Mesenchymal stem cell (in vitro differentiated cells and primary cell): ENCODE measurements at places on chromosomes 6 and 20.

DNA sequence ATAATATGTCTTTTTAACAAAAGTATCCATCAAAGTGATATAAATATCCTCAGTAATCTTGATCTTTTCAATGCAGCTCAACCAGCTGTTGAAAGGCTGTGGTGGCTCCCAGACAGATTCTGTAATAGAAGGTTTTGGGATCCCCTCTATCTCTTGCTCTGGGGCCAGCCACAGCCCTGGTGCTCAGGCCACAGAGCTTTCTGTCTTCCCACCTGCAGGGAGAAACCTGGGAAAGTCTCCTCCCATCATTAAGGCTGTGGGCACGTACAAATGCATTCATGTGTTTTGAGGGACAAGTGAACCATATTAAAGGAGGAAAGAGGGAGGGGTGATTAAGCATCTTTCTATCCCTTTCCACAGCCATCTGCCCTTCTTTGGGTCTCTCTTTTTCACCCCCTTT lies 183.1 kb downstream of the PRDM13 start:
- DNase-seq: no peak

DNA sequence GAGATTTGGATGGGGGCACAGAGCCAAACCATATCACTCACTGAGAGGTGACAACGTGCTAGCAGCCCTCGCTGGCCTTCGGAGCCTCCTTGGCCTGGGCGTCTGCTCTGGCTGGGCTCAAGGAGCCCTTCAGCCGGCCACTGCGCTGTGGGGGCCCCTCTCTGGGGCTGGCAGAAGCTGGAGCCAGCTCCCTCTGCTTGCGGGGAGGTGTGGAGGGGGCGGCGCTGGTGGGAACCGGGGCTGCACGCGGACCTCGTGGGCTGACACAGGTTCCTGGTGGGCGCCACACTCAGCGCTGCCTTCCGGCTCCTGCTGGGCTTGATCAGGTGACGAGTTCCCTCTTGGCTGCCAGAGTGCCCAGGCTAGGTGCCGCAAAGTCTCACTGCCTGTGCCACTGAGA lies 489.2 kb downstream of the PKHD1 start:
- DNase-seq: no peak

DNA sequence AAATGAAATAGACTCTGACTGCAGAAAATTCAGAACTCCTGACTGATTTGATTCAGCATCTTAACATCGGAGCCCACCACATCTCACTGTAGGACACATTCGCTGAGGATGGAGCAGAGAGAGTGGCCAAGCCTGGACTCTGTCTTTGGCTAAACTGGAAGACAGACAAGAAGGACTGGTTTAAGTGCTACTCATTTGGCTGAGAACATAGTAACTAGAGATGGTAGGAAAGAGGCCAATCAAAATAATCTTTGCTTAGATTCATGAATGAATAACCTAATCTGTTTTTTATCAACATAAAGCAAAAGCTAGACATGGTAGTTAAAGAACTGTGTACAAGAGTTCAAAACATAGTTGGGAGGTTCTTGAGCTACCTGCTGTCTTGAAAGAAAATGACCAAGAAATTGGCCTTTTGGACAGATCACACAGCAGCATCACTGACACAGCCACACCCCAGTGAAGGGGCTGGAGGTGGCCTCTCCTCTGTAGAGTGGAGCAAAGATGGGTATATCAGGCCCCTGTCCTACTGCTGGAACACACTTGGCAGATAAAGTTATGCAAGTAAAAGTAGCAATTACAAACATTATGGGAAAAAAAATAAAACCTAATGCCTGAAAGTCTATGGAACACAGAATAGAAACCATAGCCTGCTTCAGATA lies 87.1 kb upstream of the NT5E start:
- no peak for DNase-seq

DNA sequence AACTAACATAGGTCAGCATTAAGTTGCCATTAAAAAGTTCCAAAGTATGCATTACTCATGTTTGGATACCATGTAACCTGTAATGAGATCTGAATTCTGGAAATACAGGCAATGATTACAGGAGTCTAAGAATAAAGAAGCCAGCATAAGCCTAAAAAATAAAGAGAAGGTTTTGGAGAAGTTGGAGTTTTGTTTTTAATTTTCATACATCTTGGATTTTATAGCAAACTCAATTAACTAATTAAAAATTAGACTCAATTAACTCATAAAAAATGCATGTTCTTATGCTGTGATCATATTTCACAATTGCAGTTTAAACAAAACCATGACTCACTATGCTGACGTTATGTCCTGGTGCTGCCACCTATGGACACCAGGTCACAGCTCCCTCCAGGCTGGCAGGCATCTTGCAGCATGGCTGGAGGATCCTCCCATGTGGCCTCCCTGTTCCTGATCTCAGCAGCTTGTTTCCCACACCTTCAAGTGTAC lies 648.8 kb upstream of the AGPAT4 start:
- DNase-seq: peak; percentile 94

GRCh38 chr6:170100046-170100445 lies 190.8 kb downstream of the DLL1 start:
- no peak for DNase-seq

GRCh38 chr20:18007534-18008292 lies 38.9 kb downstream of the MGME1 start:
- no peak for DNase-seq

DNA sequence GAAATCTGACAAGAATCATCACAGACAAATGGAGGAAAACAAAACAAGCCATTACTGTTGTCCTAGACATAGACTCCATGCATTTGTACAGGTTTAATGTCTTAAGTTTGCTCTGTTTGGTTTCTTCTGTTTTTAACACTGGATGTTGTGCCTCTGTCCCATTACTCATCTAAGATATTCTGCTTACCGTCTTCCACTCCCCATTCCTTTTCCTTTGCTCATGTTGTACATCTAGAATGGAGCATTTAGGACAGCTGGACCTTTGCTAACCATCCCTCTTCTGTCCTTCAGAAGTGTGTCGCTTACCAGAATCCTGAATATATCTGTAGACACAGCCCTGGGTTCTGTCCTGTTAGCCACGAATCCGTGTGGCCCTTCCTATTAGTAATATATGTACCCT lies 35.2 kb downstream of the RAB22A start:
- DNase-seq: no peak

DNA sequence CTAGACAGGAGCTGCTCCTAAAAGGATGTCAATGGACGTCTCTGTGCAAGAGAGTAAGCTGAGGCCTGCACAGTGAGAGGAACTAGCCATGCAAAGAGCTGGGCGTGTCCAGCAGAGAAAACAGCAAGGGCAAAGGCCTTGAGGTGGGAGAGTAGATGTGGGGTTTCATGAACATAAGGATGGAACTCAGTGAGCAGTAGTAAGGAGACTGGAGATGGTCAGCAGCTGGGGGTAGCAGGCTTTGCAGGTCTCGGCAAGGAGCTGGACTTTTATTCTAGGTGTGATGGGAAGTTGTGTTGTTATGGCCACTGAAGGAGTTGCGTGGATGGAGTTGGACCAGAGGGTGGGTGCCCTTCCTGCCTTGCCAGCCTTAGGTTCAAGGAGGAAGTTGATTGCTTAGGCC lies 90.7 kb upstream of the SIRPA start:
- no peak for DNase-seq

DNA sequence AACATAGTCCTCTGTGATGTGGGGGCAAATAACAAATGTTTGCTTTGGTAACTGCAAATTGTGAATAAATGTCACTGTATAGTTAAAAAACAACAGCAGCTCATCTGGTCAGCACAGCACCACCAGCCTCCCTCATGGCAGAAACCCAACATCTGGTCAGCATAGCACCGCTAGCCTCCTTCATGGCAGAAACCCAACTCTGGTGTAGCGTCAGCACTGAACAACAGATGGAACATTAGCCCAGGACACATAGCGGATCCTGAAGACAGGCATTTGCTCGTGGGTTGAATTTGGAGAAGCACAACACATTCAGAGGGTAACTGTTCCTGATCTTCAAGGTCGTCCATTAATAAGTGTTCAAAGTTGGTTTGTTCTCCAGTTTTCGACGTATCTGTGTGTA lies 265.9 kb downstream of the DLL1 start:
- DNase-seq: peak; percentile 23

GRCh38 chr6:132995009-132995408 lies 180.6 kb downstream of the RPS12 start:
- no peak for DNase-seq

DNA sequence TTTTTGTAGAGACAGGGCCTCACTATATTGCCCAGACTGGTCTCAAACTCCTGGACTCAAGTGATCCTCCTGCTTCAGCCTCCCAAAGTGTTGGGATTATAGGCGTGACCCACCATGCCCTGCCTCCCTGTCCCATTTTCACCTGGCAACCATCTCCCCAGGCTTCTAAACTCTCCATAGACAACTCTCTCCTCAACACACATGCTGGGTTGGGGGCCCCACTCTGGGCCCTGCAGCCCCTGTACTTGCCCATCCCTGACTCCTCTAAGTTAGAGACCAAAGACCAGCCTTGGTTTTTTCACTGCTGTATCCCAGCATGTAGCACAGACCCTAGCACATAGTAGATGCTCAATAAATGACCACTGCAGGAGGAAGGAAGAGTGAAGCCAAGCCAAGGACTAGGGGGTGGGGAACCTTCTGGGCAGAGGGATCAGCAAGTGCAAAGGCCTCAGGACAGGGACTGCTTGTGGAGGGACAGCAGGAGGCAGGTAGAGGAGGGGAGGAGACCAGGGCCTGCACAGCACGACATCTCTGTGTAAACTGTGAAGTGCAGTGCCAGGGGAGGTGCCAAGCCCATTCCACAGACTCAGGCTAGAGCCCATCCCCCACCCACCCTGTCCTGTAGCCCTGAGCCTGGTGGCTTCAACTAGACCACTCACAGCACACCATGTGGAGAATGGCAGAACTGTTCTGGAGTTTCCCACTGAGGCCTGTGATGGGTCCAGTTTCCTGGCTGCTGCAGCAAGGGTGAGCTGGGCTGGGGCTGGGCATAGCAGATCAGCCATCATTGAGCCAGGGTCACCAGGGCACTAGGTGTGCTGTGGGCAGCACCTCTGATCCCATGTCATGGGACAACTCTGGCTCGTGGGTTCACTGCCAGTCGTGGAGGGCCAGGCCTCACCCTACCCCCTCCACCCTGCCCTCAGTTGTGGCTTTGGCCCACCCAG lies 3.4 kb upstream of the SRC start:
- DNase-seq: peak; percentile 49

DNA sequence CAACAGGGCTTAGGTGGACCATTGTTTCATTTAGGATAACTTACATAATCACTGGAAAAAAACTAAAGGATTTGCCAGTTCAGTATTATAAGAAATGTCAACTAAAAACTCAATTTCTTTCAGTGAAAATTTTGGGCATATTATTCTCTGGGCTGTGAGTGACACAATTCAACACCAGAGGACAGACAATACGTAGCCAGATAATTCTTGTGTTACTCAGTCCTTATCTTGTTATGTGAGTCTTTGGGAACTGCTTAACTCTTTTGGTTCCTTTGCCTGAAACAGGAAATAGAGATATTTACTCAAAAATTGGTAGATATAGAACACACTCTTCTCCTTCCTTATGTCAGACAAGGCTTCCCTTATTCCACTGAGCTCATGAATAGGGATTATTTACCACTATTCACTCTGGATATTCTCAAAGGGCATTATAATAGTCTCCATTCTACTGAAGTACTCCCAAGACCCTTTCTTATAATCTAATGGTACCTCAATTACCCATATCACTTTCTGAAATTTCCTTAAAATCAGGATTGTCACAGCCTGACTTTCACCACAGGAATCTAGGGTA lies 4.9 kb upstream of the BEND6 start:
- no peak for DNase-seq

DNA sequence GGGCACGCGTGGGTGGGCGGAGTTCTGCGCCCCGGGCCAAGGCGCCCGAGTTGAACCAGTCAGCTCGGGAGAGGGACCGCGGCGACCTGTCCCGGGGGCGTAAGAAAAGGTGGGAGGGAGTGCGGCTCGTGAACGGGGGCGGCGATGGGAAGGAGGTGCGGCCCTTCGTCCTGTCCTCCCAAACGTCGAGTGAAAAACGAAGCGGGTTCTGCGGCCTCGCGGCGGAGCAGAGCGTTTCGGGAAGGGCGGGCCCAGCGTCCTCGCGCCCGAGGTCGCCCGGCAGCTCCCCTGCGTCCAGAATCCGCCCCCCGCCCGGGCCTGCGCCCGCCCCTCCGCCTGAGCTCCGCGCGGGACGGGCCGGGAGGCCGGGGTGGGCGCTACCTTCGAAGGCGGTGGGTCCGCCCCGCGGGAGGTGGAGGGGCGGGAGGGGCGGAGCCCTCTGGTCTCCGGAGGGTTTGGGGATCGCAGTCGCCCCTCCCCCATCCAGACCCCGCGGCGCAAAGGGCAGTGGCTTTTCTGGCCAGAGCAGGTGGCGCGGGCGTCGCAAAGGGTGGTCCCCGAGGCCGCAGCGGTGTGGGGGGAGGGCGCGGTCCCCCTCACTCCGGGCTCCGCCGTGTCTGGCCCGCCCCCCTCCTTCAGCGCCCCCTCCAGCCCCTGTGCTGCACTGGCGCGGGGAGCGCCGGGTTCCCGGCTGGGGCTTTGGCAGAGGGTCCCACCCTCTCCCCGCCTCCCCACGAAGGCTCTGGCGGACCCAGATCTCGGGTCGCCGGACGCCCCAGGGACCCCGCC lies 838 bp downstream of the STMN3 start:
- no peak for DNase-seq

DNA sequence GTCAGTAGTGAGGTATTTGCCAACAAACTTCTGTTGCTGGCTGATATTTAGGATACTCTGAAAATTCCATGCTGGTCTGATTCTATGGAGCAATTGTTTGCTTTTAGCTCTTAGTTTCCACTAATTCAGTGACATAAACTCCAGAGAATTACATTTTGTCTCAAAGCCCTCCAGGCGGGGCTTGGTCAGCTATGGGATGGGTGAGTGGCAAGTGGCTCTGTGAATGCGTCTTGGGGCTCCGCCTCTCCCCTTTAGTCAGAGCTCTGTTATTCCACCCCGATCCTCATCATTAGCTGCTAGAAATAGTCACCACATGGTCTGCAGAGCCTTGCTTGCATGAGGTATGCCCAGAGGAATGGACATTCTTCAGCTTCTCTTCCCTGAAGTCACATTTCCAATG lies 540.6 kb downstream of the QKI start:
- peak; percentile 66 for DNase-seq

- DNase-seq: no peak
These were observed 32.1 kb downstream of the SF3B5 start for GRCh38 chr6:144063246-144063743.

GRCh38 chr20:16189371-16189770 lies 383.9 kb downstream of the KIF16B start:
- DNase-seq: no peak

GRCh38 chr20:43744966-43745730 lies 18.3 kb upstream of the GTSF1L start:
- DNase-seq: no peak

- DNase-seq: no peak
These were observed 106.1 kb downstream of the TFAP2B start for GRCh38 chr6:50924758-50925157.

DNA sequence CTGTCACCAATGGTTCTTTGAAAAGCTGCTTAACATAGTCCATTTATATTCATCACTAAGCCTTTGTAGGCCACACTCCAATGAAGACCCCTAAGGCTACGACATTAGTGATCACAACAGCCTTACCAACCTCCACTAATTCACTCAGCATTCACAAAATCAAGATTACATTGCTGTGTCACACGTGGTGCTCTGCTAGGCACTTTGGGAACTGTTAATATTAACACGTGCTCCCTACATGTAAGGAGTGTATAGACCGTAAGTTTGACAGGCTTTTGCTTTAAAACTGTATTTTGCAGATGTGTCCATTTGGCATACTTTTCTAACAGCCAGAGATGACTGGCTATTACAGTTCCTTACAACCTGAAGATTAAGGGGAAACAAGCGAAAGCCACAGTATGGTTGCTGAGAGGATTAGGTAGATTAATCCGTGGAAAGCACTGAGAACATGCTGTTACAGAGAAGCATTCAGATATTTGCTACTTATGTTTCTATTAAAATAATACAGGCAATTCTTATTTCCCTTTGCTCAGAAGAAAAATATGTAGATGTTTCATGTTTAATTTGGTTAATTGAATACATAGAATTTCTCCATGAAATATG lies 69.7 kb downstream of the SAMD3 start:
- no peak for DNase-seq
